Activated CD4-positive, alpha-beta T cell treated with anti-CD3 and anti-CD28 coated beads for 24 hours (primary cell): ENCODE measurements at places on chromosomes 2 and 18.

- no peak for DNase-seq
These were observed 71.4 kb upstream of the MBOAT2 start for GRCh38 chr2:9074930-9075329.

GRCh38 chr2:200620606-200621390 is 35.0 kb downstream of the AOX1 start:
- DNase-seq: no peak

- no peak for DNase-seq
These were observed 202 bp downstream of the MCEE start for GRCh38 chr2:71129902-71130151.

GRCh38 chr2:106561356-106561755 is 74.2 kb downstream of the CD8B2 start:
- no peak for DNase-seq

DNA sequence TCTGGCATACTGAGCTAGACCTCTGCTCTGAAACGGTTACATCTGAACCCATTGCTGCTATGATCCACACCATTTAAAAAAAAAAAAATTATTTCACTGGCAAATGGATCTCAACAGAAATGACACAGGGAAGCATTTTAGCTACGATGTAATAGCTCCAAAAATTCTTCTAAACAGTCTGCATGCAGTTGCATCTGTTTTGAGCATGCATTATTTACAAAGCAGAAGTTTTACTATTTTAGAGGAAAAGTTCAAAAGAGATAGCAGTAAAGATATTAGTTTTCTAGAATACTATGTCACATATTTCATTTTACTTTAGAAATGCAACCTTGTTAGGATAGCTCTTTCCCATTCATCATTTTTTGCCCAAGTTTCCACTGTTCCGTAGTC is 265.7 kb downstream of the MEIS1 start:
- no peak for DNase-seq

GRCh38 chr2:127763776-127764175 is 47.2 kb downstream of the WDR33 start:
- DNase-seq: no peak

- DNase-seq: no peak
These were observed 23.0 kb upstream of the ACTR2 start for GRCh38 chr2:65204461-65205210.

DNA sequence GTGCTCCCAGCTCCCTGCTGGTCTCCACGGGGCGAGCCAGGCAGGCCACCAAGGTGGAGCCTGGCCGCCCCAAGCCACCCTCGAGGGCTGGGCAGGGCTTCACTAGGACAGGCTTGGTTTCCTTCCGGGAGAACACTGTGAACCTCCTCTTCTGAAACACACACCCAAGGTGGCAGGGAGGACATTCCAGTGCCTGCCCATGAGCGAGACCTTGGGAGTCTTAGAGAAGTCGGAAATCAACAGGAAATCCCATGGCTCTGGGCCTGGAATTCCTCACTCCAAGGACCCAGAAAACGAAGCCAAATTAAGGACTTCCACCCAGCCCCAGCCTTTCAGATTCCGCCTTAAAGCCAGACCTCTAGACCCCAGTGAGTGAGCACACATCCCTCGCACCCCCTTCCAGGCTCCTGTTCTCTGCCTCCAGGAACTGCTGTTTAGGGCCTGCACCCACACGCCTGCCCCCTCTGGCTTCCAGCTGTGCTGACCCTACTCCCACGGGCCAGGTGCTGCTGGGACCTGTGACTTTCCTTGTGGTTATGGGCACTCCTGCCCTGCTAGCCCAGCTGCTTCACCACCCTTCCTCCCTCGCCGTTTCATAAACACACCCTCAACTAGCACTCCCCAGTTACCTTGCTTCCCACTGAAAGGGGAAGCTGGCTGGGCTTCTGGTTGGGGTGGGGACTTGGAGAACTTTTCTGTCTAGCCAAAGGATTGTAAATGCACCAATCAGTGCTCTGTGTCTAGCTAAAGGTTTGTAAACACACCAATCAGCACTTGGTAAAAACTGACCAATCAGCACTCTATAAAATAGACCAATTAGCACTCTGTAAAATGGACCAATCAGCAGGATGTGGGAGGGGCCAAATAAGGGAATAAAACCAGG is 13.7 kb downstream of the GPR17 start:
- DNase-seq: no peak

DNA sequence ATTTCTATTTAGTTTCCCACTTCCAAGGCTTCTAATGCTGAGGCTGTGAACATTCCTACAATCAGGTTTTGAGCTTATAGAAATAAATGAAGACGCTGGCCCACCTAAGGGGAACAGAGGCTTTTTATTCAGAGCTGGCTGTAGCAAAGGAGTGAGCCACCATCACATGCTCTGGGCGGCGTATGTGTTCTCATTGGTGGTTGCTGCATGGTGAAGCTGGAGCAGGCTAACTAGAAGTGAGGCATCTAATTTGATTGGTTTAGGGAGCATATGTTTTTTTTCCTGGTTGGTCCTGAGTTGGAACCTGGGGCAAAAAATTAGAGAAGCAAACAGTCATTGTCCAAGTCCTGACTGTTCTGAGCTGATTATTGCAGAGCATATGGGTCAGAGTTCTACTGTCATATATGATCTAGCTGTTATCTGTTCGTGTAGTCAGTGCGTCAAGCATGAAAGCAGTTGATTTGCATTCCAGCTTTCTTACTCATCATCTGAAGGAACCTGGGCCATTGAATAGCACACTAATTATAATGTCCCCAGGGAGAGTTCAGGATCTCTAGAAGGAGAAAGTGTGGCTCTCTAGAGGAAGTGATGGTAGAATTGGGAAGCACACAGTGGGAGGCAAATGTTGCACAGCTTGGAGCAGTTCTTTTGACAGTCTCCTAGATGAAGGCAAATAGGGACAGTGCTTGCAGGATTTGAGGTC is 279.6 kb downstream of the PARD3B start:
- no peak for DNase-seq

GRCh38 chr2:141728886-141729285 is 401.9 kb downstream of the LRP1B start:
- DNase-seq: no peak

GRCh38 chr18:2978661-2979106 is 34.3 kb downstream of the LPIN2 start:
- no peak for DNase-seq

DNA sequence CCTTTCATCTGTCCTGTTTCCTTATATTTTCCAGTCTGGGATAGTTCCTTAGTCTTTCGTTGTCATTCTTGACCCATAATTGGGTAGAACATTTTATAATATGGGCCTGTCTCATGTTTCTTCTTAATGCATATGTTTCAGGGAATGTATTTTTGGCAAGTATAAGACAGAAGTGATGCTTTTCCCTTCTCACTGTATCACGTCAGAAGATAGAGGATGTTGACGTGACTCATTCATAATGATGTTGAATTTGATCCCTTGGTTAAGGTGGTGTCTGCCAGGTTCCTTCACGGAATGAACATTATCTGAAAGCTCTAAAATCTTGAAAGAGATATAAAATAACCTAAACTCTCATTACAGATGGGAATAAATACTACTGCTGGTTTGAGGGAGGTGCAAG is 18.8 kb downstream of the CDH7 start:
- DNase-seq: no peak

- DNase-seq: no peak
These were observed 37.3 kb downstream of the CYP27C1 start for GRCh38 chr2:127182626-127183458.

GRCh38 chr2:143289025-143289424 is 159.8 kb downstream of the ARHGAP15 start:
- no peak for DNase-seq

GRCh38 chr2:51011254-51011653 is 20.7 kb downstream of the NRXN1 start:
- no peak for DNase-seq

DNA sequence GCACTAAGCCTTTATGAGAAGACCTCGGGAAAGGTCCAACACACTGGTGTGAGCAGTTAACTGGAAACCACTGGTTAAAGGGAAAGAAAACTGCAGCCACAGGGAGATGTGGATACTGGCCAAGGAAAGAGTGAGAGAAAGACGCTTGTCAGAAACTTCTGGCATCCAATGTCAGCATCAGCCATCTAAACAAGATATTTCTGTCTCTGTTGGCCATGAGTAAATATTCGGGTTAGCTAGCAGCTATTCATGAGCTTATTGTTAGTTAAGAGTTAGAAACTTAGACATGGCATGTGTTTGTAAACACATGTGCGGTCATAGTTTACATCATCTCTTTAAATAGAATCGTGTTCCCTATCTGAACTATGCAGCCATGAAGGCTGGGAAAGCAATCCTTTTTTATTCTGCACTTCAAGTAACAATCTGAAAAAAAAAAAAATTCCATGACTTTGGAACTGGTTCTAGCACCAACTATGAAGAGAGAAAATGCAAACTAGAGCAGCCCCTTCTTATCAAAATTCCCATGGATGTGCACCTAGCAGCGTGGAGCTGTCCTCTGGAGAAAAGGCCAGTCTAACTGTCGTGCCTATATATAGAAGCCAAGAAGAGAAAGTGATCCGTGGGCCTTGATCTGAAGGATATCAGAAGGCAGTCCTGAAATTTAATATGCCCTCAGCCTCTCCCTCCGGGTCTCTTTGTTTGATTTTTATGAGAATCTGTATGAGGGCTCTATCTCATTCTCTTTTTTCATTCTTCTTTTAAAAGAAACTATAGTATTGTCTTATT is 84.0 kb upstream of the RFX8 start:
- DNase-seq: no peak

DNA sequence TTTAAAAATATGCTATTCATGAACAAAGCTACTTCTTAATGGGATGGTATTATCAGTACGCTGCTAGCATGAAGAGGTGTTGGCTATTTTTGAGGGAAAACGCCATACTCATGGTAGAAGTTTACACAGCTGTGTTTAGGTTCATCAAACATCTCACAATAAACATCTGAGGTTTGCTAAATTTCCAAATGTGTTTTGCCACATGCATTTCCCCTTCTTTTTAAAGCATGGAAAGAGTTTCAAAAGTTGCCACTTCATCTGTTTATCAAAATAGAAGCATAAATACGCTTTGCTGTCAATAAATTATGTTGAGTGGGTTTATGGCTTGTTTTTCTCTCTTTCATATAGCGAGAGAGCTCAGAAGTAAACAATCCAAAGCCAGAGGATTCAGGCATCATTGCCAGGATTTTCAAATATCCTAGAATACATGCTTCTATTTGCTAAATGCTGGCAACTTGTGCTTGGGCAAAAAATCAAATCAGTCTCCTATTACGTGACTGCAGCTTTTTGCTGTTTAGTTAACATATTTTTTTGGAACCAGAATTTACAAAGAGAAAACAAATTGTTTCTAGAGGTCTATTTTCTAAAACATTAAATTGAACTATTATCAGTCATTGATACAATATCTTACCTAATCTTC is 1919.9 kb upstream of the LRRTM1 start:
- DNase-seq: no peak

DNA sequence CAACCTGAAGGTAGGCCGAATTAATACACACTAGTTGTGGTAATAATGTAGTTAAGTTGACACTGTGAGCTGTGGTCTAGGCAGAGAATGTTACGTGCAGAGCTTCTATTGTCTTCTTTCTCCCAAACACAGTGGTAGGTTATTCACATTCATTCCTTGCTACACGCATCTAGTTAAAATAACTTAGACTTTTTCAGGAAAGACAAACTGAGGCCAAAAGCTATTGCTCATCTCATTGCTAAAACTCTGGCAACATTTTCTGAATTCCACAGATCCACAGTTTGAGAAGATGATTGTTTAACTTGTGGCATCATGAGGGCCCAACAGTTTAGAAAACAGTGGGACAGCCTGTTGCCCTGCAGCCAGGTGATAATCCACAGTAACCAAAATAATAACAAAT is 850.4 kb upstream of the FSHR start:
- DNase-seq: no peak

GRCh38 chr2:66439812-66440542 is 5.1 kb downstream of the MEIS1 start:
- DNase-seq: no peak

DNA sequence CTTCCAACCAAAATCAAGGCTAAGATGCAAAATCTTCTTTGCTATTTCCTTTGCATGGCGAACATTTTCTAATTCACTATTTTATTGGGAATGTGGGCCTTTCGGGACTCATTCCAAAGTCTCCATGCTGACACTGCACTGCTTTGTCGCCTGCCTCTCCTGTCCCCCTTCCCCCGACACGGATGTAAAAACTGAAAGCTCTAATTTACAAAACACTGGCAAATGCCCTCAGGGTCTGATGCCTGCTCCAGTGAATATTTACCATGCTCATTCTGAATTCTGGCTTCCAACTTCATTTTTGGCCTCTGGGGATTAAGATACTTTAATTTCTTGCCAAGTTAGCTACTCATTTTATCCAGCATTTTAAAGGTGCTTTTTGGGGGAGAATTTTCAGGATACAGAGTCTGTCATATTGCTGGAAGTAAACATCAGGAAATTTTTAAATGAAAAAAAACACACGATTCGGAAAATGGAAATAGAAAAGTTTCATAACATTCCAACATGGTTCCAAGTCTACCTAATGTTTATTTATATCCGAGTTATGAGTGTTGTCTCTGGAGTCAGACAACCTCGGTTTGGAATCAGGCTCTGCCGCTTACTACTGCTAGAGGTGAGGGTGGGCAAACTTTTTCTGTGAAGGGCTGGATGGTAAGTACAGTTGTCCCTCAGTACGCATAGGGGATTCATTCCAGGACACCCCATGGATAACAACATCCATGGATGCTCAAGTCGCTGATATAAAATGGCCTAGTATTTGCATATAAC is 14.6 kb upstream of the LTBP1 start:
- DNase-seq: no peak

DNA sequence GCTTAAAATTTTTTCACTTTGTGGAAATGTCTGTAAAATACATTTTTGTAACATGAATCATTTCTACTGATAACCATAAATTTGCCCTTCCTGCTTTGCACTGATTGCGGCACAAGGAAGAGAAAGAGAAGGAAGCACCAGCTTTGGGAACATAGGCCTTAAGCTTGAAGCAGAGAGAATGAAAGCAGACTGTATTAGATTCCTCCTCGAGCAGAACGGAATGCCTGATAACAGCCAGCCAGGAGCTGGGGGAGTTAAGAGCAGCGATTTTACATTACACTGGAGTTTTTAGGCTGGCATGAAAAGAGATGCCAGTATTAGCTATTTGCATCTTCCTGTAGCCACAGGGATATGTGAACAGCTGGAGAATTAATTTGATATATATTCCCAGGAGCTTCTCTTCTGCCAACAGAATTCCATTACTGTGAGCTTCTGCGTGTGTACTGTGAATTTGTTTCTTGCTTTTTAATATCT is 33.5 kb downstream of the CRIM1 start:
- no peak for DNase-seq

DNA sequence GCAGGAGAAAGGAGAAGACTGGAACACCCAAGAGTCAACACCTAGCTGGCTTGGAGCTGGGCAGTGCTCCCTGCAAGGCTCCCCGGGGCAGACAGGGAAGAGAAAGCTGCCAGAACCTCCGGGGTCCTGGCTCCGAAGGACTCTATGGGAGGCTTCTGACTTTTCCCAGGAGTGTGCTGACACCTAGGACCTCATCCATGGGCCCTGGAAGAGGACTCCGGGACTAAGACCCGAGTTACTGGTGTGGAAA is 37.8 kb upstream of the ATP6V1B1 start:
- DNase-seq: no peak

GRCh38 chr2:27370816-27371620 is 602 bp downstream of the SNX17 start:
- DNase-seq: no peak
